Daoy (cell line): ENCODE measurements at places on chromosomes 11 and 22.

DNA sequence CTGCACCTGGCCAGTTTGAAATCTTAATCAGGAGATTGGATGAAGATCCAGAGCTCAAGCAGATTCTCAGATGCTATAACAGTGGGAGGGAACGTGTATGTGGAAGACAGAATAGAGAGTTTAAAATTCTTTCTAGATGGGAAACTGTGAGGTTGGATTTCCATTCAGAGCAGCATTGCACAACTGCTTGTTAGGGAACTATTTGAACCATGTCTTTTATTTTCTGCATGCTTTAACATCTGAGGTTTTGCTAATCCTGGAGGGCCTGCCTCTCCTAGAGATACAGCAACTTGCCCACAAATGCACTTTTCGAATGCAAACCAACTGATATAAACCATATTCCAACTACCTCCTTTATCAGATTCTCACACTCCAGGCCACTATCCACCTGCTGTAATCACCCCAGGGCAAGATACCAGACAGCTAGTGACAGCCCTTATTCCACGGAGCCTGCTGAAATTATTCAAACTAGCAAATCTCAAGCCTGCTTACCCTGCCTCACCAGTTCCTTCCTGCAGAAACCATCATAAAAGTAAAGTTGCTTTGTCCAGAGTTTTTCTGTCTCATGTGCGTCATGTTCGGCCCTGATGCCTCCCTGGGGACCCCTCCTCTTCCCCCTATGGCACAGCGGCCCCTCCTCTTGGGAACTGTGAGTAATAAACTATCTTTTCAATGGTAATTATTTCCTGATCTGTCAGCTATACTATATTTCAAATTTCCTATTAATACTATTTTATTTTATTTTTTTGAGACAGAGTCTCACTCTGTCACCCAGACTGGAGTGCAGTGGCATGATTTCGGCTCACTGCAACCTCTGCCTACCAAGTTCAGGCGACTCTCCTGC is 18.4 kb upstream of the SEC14L4 start:
- no peak for DNase-seq

DNA sequence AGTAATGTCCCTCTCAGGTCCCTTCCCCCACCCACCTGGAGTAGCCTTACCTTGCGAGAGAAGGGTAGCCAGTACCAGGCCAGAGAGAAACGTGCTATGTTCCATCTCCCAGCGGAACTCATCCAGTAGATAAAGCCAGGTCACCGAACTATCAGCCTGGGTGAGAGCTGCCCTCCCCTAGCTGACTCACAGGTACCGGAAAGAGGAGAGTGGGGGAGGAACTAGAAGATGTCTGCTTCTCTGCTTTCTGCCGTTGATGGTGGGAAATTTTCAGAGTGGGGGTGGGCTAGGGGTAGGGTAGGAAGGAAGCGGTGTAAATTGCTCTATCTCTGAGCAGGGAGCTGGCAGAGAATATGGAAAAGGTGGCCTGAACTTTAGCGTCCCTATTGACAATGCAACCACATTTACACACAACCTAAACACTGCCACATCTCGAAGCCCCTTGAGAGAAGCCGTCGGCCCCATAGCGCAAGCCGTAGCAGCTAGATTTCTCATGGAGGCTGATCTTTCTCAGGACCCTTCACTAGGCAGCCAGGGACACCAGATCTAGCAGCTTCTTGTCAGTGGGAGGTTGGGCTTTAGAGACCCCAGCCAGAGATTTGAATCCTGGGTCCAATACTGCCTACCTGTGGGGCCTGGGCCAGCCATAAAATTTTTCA is at the start of gene CD3D:
TSS of gene CD3D (minus strand) at position 203 of the 659 bp plus-strand sequence. CDS start at position 105, 98 bp downstream.
- peak; percentile 34 for DNase-seq

GRCh38 chr11:111306321-111306720 is 8.0 kb downstream of the POU2AF3 start:
- DNase-seq, result no peak

- DNase-seq, result peak; percentile 67
Measured at GRCh38 chr11:119729951-119730613, 1.1 kb upstream of the NECTIN1 start.

- DNase-seq, result no peak
Measured at GRCh38 chr11:117838901-117839300, 14.4 kb upstream of the FXYD2 start.

DNA sequence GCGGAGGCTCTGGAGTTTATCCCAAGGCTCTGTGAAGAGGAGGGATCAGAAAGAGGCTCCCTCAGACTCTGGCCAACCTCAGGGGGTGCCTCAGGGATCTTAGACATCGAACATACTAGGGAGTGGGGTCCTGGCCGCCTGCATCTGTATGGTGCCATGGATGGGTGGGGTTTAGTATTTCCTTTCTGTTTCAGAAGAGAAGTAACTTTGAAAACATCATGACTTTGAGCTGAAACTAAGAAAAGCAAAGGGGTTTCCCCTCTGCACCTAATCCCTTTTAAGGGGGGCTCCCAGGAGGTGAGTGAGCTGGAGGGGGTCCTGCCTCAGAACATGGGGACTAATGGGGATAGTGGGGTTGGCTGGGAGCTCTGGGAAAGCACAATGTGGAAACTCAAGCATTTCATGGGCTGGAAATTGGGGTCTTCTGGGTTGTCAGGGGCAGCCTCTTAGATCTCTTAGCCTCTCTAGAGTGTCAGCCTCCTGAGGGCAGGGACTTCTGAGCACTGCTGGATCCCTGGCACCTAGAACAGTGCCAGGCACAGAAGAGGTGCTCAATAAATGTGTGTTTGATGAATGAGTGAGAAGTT is 11.8 kb upstream of the SSTR3 start:
- no peak for DNase-seq

GRCh38 chr22:20807315-20807752 is 33.4 kb downstream of the SERPIND1 start:
- peak; percentile 55 for DNase-seq

- DNase-seq, result peak; percentile 75
Measured at GRCh38 chr11:131195661-131196517, 174.5 kb upstream of the NTM start.

DNA sequence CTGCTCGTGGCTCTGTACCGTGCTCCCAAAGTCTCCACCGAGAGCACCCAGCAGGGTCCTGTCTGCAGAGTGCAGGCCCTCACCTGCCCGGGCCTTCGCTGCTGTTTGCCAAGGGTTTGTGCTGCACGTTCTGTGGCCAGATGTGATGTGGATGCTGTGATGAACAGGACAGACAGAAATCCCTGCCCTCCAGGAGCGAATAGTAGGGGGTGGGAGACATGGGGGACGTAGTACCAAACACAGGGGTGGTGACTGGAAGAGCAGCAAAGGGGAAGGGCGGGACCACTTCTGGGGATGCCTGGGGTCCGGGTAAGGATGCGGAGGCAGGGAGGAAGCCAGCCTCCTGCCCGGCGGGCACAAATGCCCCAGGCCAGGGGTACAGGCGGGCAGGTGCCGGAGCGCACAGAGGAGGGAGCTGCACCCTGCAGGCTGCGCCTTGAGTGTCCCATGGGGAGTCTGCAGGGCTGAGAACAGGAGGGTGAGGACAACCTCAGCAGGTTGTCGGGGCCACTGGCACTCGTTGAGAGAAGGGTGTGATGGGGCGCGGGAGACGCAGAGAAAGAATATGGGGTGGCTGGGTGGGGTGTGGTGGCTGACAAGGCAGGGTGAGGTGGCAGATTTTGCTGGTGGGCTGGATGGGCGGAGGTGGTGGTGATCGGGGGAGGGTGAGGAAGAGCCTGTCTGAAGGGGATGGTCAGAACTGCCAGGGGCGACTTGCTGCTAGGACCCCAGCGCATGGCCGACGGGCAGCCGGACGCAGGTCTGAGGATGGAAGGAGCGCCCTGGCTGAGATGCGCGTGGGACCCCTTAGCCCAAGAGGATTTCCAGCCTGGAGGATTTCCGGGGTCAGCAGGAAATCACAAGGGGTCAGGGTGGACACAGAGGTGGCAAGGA is 16.3 kb upstream of the CTSD start:
- no peak for DNase-seq

DNA sequence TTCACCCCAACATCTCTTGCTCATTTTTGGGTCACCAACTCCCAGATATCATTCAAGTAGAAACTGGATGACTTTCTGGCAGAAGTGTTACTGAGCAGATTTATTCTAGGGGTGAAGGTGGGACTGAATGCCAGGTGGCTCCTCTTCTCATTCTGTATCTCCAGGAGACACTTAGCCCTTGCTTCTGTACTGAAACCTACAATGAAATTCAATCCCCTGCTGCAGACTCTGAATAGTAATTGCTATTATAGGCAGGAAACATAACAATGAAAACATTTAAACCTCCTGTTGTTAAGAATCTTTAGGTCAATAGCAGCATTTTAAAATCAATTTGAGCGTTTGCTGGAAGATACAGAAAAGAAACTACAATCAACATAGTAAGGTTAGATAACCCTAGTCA is 879.4 kb upstream of the TENM4 start:
- DNase-seq, result no peak

DNA sequence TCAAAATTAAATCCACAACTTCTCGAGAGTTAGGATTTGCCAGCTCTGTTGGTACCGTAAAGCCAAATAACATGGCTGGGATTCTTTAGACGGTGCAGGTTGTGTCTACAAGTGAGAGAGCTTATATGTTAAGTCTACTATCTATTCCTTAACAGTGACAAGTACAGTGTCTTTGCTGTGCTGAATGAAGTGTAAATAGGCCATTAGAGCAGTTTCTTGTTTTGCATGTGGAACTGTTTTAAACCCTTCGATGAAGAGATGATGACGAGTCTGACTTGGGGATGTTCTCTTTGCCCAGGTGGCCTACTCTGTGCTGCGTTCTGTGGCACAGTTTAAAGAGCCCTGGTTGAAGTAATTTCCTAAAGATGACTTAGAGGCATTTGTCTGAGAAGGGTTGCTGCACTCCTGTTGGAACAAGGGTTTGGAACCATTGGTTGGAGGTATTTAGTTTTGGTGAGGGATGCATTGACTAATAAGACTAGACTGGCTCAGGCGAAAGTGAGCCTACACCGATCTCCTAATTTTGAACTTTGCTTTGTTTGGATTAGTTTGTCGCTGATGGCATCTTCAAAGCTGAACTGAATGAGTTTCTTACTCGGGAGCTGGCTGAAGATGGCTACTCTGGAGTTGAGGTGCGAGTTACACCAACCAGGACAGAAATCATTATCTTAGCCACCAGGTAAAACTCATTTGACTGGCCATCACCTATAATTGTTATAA is 988 bp downstream of the RPS3 start:
- no peak for DNase-seq

DNA sequence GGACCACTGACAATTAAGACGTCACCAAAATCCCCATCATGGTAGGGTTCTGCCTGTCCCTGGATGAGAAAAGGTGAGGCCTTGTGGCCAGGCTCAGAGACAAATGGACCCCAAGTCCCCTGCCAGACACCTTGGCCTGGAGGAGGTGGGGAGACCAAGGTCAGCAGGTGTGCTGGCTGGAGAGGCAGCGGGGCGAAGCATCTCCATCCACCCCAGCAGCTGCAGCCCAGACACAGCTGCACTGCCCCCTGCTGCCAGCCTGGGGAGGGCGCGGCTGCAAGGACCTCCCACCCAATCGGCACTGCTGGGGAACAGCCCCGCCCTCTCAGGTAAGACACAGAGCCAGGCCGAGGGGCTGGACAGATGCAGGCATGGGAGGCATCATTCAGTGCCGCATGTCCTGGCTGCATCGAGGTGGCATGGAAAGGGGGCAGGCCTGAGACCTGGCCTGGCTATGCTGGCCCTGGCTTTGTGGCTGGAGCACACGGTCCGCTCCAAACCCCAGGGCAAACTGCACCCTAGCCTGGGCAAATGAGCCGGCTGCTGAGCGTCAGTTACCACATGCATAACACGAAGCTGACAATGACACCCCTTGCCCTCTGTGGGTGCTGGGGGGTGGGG is 12.2 kb upstream of the MFNG start:
- DNase-seq, result peak; percentile 37

DNA sequence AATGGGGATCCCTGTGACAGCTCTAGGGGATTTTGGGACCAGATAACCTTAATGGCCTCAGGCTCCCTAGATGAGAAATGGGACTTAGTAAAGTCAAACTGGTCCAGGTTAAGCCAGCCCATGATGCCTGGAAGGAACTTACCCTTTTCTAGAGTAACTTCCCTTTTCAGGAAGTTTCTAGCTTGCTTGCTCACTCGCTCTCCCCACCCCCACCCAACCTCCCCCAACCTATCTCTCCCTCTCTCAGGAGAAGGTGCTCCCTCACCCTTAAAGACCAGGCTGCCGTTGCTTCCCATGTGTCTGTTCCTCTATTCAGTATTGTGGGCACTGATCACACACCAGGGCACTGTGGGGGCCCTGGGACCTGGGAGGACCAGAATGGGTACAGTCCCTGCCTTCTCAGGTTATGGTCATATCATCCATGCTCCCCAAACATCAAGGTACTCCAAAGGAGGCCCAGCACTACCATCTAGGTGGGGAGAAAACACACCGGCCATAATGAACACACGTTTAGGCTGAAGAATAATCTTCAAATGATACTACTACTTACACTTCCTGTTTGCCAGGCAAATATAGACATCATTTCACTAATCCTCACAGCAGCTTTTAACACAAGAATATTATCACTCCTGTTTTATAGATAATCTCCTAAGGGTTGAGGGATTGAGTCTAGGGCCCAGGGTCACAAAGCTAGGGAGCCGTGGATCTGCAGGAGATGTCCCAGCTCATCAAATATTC is 18.2 kb downstream of the KCNQ1OT1 start:
- DNase-seq, result no peak

- no peak for DNase-seq
Measured at GRCh38 chr11:24755260-24755839, 258.5 kb downstream of the LUZP2 start.

DNA sequence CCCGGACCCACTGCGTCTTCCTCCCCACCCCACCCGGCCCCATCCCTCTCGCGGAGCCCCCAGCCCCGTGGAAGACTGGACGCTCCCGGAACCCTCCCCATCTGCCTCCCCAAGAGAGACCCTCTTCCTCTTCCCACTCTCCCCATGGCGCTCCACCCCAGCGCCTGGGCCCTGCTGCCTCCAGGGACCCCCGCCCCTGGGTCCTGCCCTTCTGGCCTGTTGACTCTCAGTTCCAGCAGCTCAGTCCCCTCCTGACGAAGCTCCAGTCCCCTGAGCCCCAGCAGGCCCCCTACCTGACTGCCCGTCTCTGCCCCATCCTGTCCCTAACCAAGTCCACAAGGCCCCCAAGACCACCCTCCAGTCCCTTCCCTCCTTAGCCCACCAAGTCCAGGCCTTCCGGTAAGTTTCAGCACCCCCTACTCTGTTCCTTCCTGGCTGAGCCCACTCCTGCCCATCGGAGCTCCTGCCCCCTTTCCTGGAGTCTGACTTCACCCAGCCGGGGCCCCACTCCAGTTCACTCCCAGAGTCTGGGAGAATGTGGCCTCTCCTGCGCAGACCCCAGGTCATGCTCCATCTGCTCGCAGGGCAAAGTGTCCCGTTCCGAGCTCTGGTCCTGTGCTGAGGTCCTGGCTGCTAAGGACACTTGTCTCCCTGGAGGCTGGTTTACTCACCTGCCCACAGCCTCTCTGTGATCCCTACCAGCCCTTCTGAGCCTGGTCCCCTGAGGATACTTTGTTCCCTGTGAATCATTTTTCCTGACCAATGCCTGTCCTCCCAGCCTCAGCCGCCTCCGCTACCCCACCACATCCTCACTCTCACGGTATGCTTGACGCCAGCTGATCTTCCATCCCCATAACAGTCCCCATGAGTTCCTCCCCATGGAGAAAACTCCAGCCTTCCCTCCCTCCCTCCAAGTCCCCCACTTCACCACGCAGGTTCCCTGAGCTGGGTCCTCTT is 722 bp downstream of the IFITM10 start:
- DNase-seq, result peak; percentile 94
